ENCODE measurements at places on chromosomes 5 and 9.

- DNase-seq, result no peak
Observed at GRCh38 chr5:168346417-168346816, 55.0 kb downstream of the WWC1 start.

DNA sequence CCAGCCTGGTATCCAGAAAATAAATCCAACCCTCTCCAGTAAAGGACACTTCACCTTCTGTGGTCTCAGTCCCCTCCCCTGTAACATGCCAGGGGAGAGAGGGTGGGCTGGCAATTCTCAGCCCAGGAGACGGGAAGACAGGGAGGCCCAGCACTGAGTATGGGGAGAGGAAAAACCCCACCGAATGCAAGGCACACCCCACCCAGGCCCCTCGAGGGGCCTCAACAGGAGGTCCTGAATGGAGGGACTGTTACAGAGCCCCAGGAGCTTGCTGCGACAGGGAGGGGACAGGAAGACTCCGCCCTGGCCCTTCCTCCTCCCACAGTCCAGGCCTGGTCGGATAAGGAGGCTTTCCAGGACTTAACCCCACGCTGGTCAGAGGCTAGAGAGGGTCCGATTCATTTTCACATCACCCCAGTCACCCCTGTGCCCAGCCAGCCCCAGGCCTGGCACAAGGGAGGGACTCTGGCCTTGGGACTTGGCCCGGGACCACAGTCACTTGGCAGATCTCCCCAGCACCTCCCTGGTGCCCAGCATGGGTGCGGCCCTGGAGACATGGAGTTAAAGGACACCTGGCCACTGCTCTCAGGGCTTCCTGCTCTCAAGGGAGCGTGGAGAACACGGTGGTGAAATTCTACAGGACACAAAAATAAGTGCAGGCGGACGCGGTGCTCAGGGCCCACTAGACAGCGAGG lies 44.9 kb upstream of the STXBP1 start:
- DNase-seq, result no peak

GRCh38 chr5:106522296-106522695 lies 1148.4 kb downstream of the EFNA5 start:
- DNase-seq, result no peak

DNA sequence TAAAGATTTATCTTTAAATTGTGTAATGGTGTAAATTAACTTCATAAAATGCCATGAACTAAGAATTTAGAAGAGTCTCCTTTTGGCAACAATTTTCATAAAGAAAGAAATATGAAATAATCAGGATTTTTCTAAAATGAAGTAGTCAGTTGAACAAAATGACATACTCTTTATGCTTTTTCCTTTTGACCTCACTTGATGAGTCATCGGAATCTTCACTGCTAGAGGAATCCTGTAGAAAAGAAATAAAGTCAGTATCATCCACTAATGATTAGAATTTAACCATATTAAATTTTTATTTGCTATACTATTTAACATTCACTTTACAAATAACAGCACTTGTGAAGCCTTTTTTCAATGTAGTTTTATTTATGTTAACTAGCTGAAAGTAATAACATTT lies 26.1 kb downstream of the CHD1 start:
- no peak for DNase-seq

DNA sequence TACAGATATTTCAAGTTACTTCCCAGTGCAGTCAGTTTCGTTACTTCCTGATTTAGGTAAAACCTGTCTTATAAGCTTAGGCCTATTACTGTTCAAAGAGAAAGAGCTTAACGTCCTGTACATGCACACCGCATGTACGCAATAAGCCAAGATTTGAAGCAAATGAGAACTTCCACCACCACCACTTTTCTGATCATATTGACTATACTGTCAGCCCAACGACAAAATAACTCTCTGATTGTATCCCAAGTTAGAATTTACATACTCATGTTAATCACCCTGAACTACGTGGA lies 5.1 kb downstream of the NFIB start:
- no peak for DNase-seq

GRCh38 chr9:135073741-135074305 lies 13.6 kb upstream of the OLFM1 start:
- peak; percentile 34 for DNase-seq

DNA sequence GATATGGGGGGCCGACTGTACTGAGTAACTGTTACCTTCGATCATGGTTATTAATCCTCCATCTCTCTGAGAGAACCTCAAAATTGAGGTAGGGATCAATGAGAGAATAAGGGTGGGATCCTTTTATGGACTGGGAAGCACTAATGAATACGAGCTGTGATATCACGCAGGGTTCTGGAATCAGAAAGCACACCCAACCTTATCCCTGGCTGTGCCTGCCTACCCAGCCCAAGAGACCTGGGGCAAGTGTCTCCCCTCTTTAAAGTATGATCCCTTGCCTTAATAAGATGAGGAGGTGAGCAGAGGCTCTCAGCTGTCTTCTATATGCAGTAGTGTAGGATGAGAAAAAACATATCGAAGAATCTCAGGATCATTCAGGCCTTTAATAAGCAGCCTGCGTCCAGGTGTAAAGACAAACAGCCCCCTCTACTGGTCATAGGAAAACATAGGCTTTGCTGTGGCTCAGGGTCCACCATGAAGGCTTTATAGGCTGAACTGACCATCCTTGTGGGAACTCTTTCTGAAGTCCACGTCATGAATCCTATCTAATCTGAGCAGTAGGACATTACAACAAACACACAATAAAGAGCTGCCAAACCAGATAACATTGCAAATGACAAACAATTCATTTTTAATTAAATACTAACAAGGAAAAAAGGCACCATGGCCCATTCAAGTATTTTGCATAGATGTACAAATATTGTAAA lies 16.8 kb downstream of the NIPAL4 start:
- DNase-seq, result peak; percentile 56

- DNase-seq, result no peak
Observed at GRCh38 chr5:131224387-131225201, 39.3 kb upstream of the CDC42SE2 start.

- no peak for DNase-seq
Observed at GRCh38 chr9:13383855-13384254, 104.4 kb upstream of the MPDZ start.

DNA sequence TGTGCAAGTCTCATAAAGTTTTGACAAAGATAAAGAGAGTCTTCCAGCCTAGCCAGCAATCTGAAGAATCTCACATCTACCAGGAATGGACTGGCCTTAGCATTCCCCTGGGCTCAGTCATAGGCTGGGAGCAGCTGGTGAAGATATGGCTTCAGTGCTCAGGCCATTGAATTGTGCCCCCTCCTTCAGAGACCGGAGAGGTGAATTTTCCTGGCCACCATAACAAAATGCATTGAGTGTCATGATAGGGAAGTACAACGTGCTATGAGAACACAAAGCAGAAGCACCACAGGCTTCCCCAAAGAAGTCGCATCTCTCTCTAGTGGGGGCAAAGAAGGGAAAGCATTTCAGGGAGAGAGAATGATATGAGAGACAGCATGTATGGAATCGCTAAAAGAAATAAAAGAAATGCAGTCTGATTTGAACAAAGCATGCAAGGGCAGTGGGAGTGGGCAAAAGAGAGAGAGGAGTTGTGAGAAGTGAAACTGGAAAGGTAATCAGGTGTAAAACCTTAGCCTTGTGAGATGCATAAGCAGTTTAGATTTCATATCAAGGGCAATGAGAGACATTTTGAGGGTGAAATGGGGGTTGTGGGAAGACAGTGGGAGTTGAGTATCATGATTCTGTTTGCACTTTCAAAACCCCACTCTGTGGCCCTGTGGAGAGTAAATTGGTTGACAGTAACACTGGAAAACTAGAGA lies 57.1 kb upstream of the NMUR2 start:
- no peak for DNase-seq

- no peak for DNase-seq
Observed at GRCh38 chr9:38047301-38048251, 21.5 kb downstream of the SHB start.

DNA sequence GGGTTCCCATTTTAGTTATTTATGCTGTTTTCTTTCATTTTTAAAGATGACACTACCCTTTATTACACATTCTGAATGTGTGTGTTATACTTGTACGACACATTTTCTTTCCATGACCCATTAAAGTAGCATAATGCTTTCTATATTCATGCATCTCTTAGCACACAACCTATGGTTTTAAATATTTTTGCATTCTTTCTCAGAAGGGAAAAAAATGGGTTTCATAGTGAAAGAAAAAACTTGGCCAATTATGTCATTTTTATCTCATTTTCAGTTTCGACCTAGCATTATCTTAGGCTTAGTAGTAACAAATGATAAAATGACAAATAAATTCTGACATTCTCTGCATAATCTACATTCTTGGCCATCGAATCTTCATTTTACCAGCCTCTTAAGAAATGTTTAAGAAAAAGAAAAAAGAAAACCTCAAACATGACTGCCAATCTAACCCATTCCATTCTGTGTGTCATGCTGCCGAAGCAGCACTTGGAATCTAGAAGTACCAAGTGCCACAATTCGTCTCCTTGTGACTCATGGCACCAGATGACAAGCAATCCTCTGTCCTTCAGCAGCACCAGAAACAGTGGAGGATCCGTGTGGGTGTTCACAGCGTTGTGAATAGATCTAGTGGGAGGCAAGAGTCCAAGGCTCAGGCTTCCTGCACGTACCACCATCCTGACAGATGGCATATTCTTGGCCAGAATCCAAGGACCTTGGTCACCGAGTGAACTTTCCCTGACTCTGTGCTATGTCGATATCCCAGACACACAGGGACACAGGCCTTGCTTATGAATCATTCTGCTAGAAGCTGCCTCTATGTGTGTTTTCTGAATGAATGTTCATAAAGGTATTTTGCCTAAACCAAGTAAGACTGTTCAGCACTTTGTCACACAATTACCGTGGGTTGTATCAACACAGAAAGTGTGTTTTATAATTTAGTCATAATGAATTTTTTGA lies 502.7 kb downstream of the NR2F1-AS1 start:
- no peak for DNase-seq

DNA sequence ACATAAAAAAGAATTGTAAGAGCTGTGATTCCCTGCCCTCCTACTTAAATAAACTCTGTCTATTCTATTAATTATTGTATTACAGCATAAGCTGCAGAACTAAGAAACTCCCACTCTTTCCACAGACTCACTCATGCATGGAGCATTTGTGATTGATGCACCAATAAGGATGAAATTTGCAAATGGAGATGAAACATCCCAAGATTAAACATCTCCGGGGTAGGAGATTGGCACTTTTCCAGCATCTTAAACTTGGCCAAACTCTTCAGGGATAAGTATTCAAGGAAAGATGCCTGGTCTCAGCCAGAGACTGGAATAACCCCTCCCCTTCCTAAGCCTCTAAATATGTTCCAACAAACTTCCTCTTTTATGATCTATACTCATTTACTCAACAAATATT lies 472.0 kb downstream of the ACTL7B start:
- no peak for DNase-seq

DNA sequence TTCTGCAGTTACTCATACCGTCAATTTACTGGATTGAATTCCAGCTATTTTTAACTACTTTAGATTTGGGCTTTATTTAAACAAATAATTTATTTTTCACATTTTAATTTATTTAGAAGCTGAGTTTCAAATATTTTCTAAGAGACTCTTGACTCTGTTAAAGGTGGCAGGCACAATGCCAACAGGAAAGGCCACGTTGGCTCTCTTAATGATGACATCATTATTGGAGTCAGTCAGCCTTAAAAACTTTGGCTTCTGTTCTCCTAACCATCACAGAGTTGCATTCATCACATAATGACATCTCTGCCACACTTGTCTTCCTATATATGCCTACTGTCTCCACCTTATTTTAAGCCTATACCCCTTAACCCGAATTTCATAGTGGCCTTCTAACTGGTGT lies 172.3 kb upstream of the PLPPR1 start:
- no peak for DNase-seq

GRCh38 chr5:134439210-134439654 lies 27.6 kb upstream of the CDKN2AIPNL start:
- no peak for DNase-seq

DNA sequence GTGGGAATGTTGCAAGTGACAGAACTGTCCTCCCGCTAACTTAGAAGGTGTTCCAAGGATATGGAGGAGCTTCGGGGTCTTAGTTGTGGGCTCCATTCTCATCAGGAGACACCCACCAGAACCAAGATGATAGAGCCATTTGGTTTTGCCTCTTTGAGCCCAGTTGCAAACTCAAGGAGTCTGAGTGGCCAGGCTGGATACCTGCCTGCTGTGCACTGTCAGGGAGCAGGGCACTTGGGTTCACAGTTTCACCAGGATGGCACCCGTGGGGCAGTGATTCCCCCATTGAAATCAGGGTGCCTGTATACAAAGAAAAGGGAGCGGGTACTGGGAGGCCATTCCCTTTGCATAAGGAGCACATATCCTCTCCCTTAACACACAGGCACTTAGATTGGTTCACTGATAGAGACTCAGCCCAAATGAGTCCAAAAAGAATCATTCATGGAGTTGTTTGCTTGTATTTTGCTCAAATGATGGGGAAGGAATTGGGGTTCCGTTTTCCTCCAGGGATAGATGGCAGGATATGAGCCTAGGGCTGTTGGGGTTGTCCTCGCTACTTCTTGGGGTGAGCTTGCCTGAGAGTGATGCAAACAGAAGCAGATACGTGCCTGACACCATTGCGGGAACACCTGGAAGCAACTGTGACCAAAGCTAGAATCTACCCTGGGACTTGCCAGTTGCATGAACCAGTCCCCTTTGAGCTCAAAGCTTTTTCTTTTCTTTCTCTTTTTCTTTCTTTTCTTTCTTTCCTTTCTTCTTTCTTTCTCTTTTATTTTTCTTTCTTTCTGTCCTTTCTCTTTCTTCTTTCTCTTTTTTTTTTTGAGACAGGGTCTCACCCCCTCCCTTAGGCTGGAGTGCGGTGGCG lies 1.3 kb upstream of the PRR7 start:
- no peak for DNase-seq

- no peak for DNase-seq
Observed at GRCh38 chr9:68975365-68976043, 38.4 kb downstream of the PRKACG start.

GRCh38 chr5:81553567-81554212 lies 159.8 kb upstream of the ACOT12 start:
- no peak for DNase-seq

GRCh38 chr5:109656829-109657228 lies 32.9 kb upstream of the MAN2A1 start:
- no peak for DNase-seq

- no peak for DNase-seq
Observed at GRCh38 chr9:27799326-27799725, 226.0 kb upstream of the C9orf72 start.

GRCh38 chr9:30524311-30524710 lies 1860.1 kb upstream of the ACO1 start:
- no peak for DNase-seq

DNA sequence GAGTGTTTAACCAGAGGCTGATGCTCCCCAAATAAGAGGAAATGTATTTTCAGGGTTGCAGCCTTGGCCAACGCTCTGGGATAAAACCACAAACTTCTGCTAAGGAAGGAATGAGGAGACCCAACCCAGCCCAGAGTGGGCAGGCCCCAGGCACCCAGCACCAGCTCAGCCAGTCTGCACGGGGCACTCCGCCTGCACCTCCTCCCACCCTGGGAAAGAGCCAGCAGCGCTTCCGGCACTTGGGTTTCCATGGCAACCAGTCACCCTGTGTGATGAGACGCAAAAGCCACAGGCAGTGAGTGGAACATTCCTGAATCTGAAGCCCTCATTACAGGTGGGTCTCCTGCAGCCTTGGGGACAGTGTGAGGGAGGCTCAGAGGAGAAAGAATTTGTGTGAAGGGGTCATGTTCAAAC lies 85.2 kb upstream of the ZBTB43 start:
- DNase-seq, result peak; percentile 91

All from ecto neural progenitor cell (in vitro differentiated cells).